ENCODE measurements at places on chromosomes 6 and 20.

- DNase-seq = no peak
Measured at GRCh38 chr6:104003803-104004516, 855.8 kb downstream of the HACE1 start.

GRCh38 chr6:136961848-136962247, 39.7 kb downstream of the SLC35D3 start:
- no peak for DNase-seq

- DNase-seq = no peak
Measured at GRCh38 chr6:35288834-35289233, 8.8 kb upstream of the DEF6 start.

DNA sequence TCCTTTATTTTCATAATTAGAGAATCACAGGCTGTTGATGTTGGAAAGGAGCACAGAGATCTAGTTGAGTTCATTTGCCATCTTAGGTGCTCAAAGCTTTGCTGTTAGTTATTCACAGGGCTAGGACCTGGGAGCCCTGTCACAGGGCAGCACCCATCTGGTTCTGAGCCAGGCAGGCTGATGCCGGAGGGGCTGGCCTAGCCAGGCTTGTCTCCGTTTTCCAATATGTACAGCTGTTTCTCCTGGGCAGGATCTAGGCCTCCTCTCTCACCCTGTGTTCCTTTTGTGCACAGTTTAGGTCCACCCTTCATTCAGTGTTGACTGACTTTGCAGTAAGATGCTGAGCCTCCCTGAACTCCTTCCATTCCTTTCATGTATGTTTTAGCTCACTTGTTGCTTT, 33.4 kb downstream of the LRRC1 start:
- DNase-seq = no peak

- DNase-seq = no peak
Measured at GRCh38 chr6:116238083-116238482, 15.8 kb downstream of the TSPYL4 start.

- no peak for DNase-seq
Measured at GRCh38 chr6:144809120-144809519, 524.0 kb downstream of the UTRN start.

GRCh38 chr20:56752274-56752673, 123.2 kb downstream of the TFAP2C start:
- no peak for DNase-seq

DNA sequence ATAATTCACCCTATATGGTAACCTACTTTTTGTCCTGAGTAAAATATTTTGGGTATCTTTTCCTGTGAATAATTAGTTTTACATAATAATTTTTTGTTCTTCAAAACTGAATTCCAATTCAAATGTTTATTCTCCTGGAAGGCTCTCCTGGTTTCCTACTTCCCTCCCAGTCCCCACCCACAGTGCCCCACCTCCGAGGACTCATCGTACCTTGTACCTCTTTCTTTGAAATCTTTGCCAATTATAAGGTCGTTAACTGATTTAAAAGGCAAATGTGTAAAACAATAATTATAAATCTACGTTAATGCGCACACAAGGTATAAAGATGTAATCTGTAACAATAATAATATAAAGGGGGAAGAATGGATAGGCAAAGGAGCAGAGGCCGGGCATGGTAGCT, 40.5 kb upstream of the VEGFA start:
- DNase-seq = no peak

- DNase-seq = no peak
Measured at GRCh38 chr20:6492271-6493055, 275.0 kb upstream of the BMP2 start.

DNA sequence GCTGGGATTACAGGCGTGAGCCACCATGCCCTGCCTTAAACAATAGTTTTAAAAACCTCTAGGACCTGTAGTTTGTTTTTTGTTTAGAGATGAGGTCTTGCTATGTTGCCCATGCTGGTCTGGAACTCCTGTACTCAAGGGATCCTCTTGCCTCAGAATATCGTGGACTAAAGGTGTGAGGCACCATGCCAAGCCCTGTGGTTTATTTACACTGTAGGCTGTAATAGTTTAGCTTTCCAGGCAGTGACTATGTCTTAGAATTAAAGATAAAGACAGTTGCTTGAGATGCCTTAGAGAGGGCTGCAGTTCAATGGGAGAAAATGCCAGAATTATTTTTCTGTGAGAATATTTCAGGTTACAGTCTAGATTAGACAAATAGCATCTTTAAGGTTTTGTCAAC, 72.9 kb downstream of the SGK1 start:
- no peak for DNase-seq

DNA sequence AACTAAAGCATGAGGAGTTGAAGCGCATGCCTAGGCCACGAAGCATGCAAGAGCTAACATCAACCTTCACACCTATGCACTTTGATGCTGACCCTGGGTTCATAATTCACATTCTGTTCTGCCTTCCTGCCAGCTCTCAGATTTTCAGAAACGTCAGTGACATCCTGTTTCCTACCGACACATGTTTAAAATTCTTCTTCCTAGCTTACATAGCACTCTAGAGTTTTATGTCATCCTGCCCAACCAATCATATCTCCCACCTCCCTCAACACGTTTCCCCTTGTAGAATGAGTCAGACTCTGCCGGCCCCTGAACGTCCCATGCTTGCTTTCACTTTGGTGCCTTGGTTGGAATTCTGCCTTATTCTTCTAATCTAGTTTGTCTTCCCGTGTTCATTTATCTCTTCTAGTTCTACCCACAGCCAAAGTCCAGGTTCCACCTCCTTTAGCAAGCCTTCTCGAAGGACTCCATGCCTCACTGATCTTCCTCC, 97.2 kb upstream of the MAP7 start:
- peak; percentile 36 for DNase-seq

GRCh38 chr6:3453413-3454272, 3.2 kb downstream of the SLC22A23 start:
- no peak for DNase-seq

DNA sequence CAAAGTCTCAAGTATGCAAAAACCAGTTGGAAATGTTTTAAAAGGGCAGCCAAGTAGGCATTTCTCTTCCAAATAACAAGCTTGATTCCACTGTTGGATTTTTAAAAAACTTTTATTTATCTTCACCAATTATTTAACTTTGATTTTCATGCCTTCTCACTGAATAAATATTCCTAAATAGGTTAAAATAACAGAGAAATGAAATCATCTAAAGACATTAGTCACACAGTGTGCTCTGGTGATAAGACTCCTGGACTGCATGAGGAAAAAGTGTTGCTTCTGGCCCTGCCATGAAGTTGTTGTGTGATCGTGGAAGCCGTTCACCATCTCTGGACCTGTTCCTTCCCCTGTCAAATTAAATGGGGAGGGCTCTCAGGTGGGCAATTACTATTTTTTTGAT, 33.8 kb upstream of the IGF2R start:
- no peak for DNase-seq

DNA sequence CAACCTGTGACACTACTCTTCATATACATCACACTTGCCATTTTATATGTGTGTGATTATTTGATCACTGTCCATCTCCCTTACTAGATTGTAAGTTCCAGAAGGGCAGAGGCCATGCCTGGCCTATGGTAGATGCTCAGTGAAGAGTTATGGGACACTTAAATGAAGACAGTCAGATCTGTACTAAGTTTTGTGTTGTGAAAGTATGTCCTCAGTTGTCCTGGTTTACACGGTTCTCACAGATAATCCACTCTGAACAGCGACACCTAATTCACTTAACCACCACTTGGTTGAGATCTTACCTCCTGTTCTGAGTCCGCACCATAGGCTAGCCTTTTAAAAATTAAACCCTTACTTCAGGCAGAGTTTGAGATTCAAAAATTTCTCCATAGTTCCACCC, 434.1 kb upstream of the SOX4 start:
- no peak for DNase-seq

GRCh38 chr6:47337519-47337918, 27.8 kb upstream of the TNFRSF21 start:
- no peak for DNase-seq

- DNase-seq = no peak
Measured at GRCh38 chr20:37947943-37948342, 45.0 kb downstream of the VSTM2L start.

- DNase-seq = no peak
Measured at GRCh38 chr6:168255283-168255881, 64.2 kb downstream of the DACT2 start.

DNA sequence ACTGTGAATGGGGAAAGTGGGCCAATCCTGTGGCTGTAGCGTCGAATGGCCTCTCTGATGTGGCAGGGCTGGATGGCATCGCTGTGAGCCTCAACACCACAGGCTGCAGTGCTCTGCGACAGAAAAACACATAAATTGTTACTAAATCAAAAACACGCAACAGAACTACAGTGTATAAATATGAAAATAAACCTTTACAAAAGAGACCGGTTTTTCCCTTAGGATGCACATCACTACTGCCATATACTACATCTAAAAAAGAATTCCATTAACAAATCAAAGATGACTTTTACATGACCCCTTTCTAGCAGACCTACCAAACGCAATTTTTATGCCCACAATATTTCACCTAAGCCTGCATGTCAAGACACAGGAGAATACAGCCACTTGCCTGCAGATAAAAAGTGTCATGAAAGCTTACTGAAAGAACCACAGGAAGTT, 395.5 kb upstream of the RUNX2 start:
- peak; percentile 53 for DNase-seq

- peak; percentile 62 for DNase-seq
Measured at GRCh38 chr6:131182991-131183425, 47.7 kb downstream of the AKAP7 start.

GRCh38 chr6:41705996-41706835, 29.2 kb downstream of the TFEB start:
- peak; percentile 80 for DNase-seq

GRCh38 chr6:1127597-1128288, 184.2 kb upstream of the FOXQ1 start:
- DNase-seq = no peak

GRCh38 chr6:90720404-90720803, 133.5 kb upstream of the MAP3K7 start:
- no peak for DNase-seq

DNA sequence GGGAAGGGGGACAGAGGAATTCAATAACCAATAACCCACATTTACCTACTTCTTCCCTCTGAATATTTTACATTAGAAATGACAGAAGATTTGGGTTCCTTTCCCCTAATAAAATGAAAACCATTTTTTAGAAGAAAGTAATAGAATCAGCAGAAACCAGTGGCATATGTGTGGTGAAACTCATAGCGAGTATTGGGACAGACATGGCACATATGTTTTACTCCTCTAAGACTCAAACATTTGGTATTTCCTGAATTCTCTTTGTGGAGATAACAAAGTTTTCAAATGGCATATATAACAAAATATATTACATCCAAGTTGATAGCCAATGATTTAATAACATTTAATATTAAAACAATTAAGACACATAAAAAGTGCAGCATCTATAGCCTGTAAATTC, 12.9 kb upstream of the BEND3 start:
- no peak for DNase-seq

DNA sequence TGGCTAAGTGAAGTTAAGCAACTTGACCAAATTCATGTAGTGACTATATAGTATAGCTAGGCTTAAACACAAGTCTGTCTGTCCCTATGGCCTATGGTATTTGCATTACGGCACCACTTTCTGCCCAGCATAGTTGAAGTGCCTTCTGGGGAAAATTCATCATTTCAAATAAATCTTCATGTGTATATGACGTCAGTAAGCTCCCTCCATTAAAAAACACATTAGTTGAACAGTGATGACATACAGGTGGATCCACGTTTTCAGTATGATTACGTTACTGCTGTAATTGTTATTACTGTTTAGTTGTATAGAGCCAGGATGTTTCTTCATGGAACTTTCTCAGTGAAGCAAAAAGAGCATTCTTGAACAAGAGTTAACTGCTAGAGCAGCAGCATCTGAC, 96.2 kb downstream of the TENT5A start:
- DNase-seq = no peak

DNA sequence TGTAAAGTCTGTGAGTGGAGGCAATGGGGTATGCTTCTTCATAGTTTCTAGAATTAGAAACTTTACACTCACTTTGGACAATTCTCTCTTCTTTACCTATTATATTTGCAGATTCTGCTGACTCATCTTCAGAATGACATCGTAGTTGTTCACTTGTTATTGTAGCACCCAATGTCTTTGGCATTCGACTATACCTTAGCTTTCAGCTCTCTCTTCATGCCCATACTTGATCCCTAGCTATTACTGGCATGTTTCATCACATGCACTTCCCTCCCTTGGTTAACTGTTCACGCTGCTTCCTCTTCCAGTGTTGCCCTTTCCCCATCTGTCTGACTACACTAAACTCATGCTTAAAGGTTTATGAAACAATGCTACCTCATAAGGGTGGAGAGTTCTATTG, 298.1 kb upstream of the TCF21 start:
- no peak for DNase-seq

GRCh38 chr6:5786321-5786968, 220.3 kb downstream of the NRN1 start:
- no peak for DNase-seq

- no peak for DNase-seq
Measured at GRCh38 chr6:147949981-147950622, 392.5 kb upstream of the SASH1 start.

GRCh38 chr6:100453701-100454521, 10.8 kb downstream of the SIM1 start:
- no peak for DNase-seq

DNA sequence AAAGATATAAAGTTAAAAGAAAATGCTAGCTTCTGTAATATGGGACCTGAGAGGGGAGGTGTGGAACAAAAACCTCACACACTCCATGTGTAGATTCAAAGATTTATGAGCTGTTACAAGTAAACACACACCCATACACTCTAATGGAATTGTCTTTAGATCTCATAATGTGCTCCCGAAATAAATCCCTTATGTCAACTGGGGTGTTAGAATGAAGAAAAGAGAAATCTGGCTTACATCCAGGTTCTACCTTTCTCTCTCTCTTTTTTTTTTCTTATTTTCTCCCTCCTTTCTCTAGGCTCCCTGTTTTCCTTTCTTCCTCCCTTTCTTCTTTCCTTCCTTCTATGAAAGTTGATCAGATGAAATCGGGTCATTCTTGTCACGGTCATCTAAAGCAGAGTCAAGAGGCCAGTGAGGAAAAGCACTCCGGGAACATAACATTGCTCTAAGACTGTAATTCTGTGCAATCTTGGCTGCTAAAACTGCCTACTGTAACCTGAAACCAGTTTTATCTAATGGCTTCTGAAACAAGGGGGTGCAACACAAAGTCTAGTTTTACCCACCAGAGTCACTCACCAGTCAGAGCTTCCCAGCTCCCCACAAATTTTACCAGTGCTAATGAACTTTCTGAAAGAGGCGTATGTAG, 68.3 kb upstream of the BTBD3 start:
- no peak for DNase-seq
